Left ventricle myocardium inferior (tissue), 1 donor: ENCODE measurements at places on chromosomes 13 and 19.

GRCh38 chr13:41286370-41286769 lies 23.0 kb upstream of the MTRF1 start:
- no peak overlapping the region for H3K27ac ChIP-seq
- H3K4me3 ChIP-seq, result no peak overlapping the region
- DNase-seq, result no peak

- no peaks in the 10 kb centered on the region for H3K27me3 ChIP-seq
- no peak overlapping the region for H3K27ac ChIP-seq
- no peak for DNase-seq
- peaks cover 12% of the 10 kb centered on the region for H3K4me1 ChIP-seq
- H3K4me3 ChIP-seq, result no peak overlapping the region
These were observed 5.1 kb upstream of the DHDH start for GRCh38 chr19:48928164-48929025.

DNA sequence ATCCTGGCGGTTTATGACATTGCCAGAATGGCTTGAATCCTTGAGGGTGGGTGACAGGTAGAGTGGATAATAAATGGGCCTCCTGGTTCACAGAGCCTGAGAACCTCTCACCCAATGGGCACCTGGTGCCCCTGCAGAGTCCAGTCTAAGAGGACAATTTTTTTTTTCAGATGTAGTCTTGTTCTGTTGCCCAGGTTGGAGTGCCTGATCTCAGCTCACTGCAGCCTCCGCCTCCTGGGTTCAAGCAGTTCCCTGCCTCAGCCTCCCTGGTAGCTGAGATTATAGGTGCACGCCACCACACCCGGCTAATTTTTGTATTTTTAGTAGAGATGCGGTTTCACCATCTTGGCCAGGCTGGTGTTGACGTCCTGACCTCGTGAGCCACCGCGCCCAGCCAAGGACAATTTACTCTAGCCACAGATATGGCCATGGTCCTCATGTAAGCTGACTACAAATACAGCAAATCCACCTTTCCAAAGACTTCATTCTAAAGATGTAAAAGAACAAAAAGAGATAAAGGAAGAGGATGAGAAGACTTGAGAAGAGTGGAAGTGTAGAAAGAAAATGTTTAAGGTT lies 33.0 kb downstream of the COL4A2 start:
- peak overlapping the region; percentile 89 for H3K27ac ChIP-seq
- H3K4me3 ChIP-seq, result peak overlapping the region; percentile 41
- no peaks in the 10 kb centered on the region for H3K27me3 ChIP-seq
- H3K4me1 ChIP-seq, result peaks cover 84% of the 10 kb centered on the region
- no peak for DNase-seq
- H3K36me3 ChIP-seq, result no peaks in the 10 kb centered on the region

- no peak overlapping the region for H3K27ac ChIP-seq
- no peak for DNase-seq
- peaks cover 7% of the 10 kb centered on the region for H3K36me3 ChIP-seq
- no peaks in the 10 kb centered on the region for H3K27me3 ChIP-seq
- H3K4me3 ChIP-seq, result no peak overlapping the region
These were observed 1.8 kb downstream of the PGPEP1 start for GRCh38 chr19:18342090-18342632.

- DNase-seq, result no peak
- H3K4me1 ChIP-seq, result peaks cover 6% of the 10 kb centered on the region
- no peak overlapping the region for H3K4me3 ChIP-seq
- no peaks in the 10 kb centered on the region for H3K36me3 ChIP-seq
- peak overlapping the region; percentile 45 for H3K27ac ChIP-seq
- no peaks in the 10 kb centered on the region for H3K27me3 ChIP-seq
These were observed 332.0 kb downstream of the IRS2 start for GRCh38 chr13:109454167-109454917.

DNA sequence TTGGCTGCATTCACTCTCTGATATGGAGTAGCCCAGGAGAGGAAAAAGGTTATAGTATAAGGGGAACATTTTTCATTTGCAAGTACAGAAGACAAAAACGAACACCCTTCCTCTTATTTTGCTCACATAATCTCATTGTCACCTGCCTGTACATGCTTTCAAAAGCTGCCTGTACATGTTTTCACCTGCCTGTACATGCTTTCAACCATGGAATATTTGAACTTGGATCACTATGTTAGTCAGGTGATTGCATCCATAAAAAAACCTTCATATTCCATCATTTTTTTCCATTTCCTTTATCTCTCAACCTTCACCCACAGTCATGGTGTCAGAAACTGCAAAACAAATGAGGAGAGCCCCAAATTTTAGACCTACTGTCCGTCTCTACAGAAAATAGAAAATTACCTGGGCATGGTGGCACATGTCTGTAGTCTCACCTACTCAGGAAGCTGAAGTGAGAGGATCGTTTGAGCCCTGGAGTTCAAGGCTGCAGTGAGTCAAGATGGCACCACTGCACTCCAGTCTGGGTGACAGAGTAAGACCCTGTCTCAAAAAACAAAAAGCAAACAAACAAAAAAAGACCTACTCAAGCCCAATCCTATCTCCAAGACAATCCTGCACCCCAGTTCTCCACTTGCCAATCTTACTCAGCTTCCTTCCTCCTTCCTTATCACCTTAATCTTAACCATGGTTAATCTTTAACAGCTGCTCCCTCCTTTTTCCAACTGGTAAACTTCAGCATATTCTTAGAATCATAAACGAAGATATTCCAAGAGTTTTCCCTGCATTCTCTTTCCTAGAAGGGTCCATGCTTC lies 11.6 kb downstream of the IGFL2 start:
- no peak for DNase-seq
- H3K36me3 ChIP-seq, result no peaks in the 10 kb centered on the region
- no peak overlapping the region for H3K4me3 ChIP-seq
- H3K27ac ChIP-seq, result no peak overlapping the region
- no peaks in the 10 kb centered on the region for H3K4me1 ChIP-seq

DNA sequence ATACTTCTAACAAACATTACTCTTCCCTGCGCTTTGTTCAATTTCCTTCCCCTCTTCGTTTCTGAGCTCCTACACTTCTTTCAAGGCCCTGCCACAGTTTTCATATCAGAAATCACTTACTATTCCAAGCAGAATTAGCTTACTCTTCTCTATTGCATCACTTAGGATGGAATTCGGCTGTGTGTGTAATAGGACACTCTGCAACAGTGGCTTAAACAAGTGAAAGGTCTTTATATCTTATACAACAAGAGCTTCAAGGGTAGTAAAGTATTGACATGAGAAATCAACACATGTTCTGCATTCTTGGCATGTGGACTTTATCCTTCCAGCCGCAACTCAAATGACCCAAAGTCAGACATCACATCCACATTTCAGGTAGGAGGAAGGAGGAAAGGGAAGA lies 279.6 kb downstream of the PCDH20 start:
- DNase-seq, result no peak
- no peaks in the 10 kb centered on the region for H3K27me3 ChIP-seq
- peak overlapping the region; percentile 31 for H3K27ac ChIP-seq
- no peaks in the 10 kb centered on the region for H3K36me3 ChIP-seq

DNA sequence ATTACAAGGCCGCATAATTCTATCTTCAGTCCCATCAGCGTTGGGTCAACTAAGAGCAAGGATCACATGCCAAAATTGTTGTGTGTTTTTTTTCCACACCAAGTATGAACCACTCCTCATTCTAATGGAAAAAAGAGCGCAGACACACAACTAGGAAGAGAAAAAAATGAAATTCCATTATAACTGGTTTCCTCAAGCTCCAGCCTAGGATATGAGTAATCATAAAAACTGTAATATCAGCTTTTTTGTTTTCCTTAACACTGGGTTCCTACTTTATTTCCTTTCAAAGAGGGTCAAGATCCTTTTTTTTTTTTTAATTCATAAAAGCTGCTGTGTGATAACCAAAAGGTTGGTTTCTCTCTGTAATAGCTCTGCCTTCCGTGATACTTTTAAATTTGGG lies 19.4 kb downstream of the TSHZ3 start:
- no peak overlapping the region for H3K4me3 ChIP-seq
- no peaks in the 10 kb centered on the region for H3K36me3 ChIP-seq
- DNase-seq, result no peak
- H3K27ac ChIP-seq, result peak overlapping the region; percentile 28
- H3K27me3 ChIP-seq, result no peaks in the 10 kb centered on the region
- H3K4me1 ChIP-seq, result peaks cover 11% of the 10 kb centered on the region

DNA sequence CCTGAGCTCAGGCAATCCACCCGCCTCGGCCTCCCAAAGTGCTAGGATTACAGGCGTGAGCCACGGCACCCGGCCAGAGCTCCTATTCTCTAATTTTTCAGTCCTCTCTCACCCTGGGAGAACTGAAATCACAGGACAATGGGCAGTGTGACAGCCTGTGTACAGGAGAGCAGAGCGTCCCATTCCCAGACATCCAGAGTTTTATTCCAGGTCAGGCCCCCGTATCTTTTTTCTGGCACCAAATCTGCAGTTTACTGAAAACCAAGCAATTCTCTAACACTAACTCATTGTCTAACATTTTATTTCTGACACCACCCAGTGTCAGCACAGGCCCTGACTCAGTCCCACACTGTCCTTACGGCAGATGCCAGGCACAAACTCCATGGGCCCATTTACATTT lies 6.7 kb downstream of the ZNF708 start:
- peaks cover 25% of the 10 kb centered on the region for H3K36me3 ChIP-seq
- H3K27me3 ChIP-seq, result no peaks in the 10 kb centered on the region
- H3K4me3 ChIP-seq, result no peak overlapping the region
- peak overlapping the region; percentile 75 for H3K27ac ChIP-seq
- DNase-seq, result peak; percentile 58
- H3K4me1 ChIP-seq, result peaks cover 61% of the 10 kb centered on the region

DNA sequence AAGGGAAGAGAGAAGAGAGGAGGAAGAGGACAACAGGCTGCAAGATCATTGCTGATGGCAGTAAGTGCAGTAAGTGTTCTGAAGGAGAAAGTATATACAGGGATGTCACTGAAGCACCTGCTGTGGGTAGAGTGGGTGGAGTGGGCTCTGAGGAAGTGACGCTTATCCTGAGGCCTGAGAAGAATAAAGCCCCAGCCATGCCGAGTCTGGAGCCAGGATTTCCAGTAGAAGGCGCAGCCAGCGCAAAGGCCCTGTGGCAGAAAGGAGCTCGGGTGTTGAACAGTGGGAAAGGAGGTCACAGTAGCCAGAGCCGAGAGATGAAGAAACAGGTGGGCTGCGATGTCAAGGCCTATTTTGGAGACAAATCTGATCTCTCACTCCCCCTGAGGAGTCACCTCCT lies 31.8 kb upstream of the ADGRE5 start:
- peaks cover 20% of the 10 kb centered on the region for H3K27me3 ChIP-seq
- no peak overlapping the region for H3K27ac ChIP-seq
- H3K4me3 ChIP-seq, result no peak overlapping the region
- no peak for DNase-seq

DNA sequence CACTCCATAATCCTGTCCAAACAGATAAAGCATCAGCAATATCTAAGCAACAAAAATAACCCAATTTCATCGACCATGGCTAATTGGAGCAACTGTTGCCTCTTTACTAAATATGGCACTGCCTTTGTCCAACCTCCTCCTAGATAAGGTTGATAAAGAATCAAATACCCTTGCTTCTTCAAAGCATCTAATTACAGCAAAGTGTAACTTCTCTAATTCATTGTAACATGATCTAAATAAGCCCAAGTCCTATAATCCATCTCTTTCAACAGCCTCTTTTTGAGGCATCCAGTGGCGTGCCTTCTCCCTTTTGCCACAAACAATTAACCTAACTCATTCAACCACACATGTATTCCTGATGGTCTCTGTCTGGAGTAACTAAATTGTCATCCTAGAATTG lies 81.7 kb upstream of the KLHL1 start:
- no peak for DNase-seq
- no peaks in the 10 kb centered on the region for H3K36me3 ChIP-seq
- no peak overlapping the region for H3K4me3 ChIP-seq

DNA sequence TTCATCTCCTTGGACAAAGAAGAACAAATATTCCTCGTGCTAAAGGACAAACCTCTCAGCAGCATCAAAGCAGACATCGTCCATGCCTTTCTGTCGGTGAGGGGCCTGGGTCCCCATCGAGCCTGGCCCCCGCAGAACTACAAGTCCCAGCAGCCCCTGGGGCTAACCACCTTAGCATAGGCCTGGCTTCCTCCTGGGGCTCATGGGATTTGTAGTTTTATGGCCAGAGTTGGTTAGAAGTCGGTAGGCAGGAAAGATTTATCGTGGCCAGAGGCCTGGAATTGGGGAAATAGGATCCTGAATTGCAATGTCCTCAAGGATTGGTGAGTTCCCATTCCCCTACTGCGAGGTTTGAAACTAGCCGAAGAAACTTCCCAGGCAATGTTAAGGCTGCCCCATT lies 19.6 kb downstream of the TMEM150B start:
- H3K4me3 ChIP-seq, result no peak overlapping the region
- no peaks in the 10 kb centered on the region for H3K27me3 ChIP-seq
- H3K36me3 ChIP-seq, result no peaks in the 10 kb centered on the region
- H3K4me1 ChIP-seq, result peaks cover 4% of the 10 kb centered on the region

DNA sequence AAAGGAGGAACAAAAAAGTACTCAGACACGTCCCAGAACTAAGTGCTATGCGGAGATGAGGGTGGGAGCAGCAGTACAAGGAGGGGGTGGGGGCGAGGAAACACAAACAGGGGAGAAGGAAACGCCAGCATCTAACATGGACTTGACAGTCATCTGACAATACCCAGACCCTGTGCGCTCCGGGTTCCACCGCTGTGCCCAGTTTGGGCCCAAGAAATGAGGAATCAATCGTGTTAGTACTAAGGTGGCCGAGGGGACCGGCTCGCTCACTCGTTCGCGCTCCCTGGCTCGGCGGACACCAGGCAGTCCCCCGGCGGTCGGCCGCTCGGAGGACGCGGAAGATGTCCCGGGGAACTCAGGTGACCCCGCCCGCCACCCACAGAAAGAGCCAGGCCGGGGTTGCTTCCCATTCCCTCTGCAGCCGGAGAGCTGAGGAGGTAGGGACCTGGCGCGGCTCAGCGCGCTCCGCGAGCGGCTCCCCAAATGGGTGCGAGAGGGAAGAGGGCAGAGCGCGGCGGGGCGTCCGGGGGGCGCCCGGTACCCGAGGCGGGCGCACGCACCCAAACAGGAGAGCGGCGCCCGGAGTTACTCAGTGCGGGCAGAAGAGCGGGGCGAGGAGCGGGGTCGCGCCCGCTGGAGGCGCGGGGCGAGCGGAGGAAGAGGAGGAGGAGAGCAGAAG lies 616 bp downstream of the TSHZ3 start:
- DNase-seq, result peak; percentile 41
- peak overlapping the region; percentile 96 for H3K27ac ChIP-seq

- H3K36me3 ChIP-seq, result peaks cover 81% of the 10 kb centered on the region
- DNase-seq, result no peak
- peak overlapping the region; percentile 48 for H3K27ac ChIP-seq
- H3K4me1 ChIP-seq, result peaks cover 38% of the 10 kb centered on the region
- H3K27me3 ChIP-seq, result no peaks in the 10 kb centered on the region
These were observed 28.2 kb upstream of the GPI start for GRCh38 chr19:34336781-34337271.

DNA sequence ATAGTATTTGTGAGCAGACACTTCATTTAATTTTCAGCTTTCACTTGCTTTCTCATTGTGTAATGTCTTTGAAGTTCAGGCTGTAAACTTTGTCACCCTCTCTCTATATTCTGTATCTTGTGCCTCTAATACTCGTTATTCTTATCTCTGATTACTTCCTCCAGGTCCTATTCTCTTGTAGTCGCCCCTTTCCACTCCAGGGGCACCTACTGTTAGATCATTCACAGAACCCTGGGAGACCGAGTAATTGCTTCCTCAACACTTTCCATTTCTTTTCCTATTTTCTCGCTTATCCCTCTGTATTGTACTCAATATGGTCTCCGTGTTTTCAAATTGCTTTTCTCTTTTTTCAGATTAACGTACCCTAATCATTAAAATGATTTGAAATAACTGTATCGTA lies 93.9 kb upstream of the TDRD3 start:
- no peak for DNase-seq
- H3K27me3 ChIP-seq, result no peaks in the 10 kb centered on the region
- H3K27ac ChIP-seq, result no peak overlapping the region
